ENCODE measurements at places on chromosomes 6 and 20.

- DNase-seq: peak; percentile 99
Observed at GRCh38 chr20:38109591-38110524, 55.2 kb downstream of the TGM2 start.

DNA sequence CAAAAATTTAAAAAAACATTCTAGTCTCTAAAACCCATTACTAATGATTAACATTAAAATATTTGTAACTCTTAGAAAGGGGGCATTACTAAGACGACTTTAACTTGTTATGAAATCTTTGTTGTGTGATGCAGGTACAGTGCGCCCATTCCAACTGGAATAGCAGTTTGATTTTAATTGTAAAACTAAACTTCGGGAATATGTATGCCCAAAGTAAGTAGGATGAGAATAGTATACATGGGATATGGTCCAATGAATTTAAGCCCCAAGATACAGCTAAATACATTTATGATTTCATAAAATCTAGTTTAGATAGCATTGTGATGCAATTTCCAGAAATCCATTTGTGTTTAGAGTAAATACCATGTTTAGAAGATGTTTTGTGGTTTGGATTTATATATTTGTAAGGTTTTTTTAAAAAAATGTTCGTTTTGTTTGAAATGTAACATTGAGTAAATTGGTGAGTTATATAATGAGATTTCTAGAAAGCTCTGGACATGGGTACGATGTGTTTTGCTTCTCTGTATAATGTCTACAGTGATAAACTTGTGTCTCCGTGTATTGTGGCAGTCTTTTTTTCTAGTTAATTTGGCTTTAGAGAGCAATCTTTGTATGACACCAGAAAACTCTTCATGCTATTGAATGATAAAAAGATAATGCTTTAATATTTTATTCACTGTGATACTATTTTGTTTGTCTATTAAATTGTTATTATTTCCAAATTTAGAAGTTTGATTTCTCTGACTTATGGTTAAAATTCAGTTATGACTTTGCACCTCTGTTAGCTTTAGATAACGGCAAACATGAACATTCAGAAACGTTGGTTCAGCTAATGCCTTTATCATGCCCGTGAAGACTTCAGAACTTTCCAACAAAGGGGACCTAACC is 54.8 kb downstream of the RNF182 start:
- no peak for DNase-seq

DNA sequence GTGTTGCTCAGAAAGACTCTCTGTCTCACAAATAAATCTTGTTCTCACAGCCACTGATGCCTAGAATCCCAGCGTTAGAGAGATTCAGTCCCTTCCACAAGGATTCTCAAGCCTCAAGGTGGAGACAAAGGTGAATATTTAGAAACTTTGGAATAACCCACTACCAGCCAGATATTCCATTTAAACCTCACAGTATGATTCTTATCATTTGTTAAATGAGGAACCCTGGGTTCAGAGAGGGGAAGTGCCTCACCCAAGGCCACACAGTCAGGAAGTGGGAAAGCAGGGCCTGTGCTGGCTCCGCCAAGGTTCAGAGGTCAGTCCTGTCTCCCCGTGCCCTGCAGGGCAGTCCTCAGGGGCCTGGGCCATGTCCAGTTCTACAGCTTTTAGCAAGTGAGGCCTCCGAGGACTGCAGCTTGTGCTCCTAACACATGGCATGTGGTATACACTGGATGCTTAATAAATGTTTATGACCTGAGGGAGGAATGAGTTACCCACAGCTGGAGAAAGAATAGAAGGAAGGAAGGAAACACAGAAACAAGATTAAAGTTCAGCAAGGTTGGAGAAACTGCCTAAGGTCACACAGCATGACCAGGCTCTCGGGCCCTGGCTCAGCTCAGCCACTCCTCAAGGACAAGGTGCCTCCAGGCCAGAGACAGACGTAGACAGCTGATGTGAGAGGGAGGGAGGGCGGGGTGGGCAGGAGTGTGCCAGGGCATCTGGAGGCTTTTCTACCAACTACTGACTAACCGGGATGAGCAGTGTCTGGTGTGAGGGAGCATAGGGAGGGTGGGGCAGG is 3.9 kb upstream of the TGM2 start:
- peak; percentile 58 for DNase-seq

GRCh38 chr6:2935566-2936291 is 32.6 kb upstream of the SERPINB9 start:
- DNase-seq: no peak

- no peak for DNase-seq
Observed at GRCh38 chr20:34883087-34883688, 6.8 kb downstream of the ACSS2 start.

DNA sequence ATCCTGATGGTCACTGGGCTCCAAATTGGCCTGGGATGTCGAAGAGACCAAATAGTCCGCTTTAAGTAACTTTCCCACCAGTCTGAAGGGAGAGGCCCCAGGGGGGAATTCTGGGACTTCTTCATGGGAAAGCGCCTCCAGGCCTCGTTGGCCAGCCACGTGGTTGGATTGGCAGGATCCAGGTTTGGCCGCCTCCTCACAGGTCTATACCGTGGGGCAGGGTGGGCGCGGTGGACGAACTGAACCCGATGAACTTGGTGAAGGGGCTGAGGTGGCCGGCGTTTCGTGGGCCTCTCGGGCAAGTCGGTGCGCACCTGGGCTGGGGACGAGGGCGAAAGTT is 297 bp downstream of the POM121L2 start:
- no peak for DNase-seq

GRCh38 chr20:8212286-8212685 is 80.2 kb downstream of the PLCB1 start:
- no peak for DNase-seq

GRCh38 chr6:156727715-156728385 is 49.3 kb upstream of the ARID1B start:
- DNase-seq: no peak
